Heart left ventricle (tissue), 16 donors: ENCODE measurements at places on chromosomes 2 and 18. TPM values are rescaled to one million over a fixed set of nuclear protein-coding genes. Genes with fewer than 3 reads are reported as not detected.

DNA sequence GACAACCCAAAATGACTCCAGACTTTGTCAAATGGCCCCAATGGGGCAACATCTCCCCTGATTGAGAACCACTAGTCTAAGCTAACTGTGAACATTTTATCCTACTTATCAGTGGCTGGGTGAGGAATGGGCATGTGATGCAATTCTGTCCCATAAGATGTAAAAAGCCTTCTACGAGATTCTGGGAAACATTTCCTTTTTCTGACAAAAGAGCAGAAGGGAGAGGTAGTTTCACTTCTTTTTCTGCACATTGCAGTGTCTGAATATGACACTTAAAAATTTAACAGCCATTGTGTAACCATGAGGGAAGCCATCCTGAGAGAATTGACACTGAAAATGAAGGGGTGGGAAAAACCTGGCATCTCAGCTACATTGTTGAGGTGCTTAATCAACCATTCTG, 17.3 kb upstream of the MARCHF4 start:
- no peak for DNase-seq

- DNase-seq, result no peak
These were observed 61.4 kb downstream of the NDUFA10 start for GRCh38 chr2:239963646-239964205.

DNA sequence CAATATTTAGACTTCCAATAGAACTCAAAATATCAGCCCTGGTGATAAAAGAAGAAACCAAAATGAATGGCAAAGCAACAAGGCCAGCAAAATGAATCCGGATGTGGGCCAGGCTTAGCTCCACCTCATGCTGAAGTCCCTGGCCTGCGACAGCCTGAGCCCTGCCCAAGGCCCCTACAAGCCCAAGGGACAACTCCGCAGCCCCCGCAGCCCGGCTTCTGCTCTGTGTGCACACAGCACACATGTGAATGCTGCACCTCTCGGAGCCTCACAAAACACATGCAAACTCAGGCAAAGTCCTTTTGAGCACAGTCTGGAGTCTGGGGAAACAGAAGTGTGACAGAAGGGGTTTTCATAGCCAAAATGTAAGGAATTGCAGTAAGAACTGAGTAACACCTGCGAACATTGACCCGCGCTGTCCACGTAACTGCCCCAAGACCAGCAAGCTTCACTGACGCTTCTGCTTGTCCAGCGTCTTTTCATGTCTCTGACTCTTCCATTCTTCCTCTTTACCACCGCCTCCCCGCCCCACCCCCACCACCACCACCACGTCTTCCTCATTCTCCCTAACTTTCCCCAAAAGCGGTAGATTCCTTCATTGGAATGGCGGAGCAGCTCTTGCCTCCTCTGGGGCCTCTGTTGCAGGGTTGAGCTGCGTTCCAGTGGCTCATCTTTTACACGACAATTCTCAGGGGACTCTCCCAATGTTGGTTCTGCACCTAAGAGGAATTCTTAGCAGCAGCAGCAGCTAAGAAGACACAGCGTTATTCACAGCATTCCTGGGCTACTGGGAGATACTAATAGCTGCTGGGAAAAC, 136.4 kb upstream of the COPS8 start:
- DNase-seq, result no peak

- DNase-seq, result no peak
These were observed 82.0 kb upstream of the PROKR1 start for GRCh38 chr2:68561372-68561771.

GRCh38 chr2:73986085-73986681, 1.5 kb downstream of the TET3 start:
- no peak for DNase-seq

DNA sequence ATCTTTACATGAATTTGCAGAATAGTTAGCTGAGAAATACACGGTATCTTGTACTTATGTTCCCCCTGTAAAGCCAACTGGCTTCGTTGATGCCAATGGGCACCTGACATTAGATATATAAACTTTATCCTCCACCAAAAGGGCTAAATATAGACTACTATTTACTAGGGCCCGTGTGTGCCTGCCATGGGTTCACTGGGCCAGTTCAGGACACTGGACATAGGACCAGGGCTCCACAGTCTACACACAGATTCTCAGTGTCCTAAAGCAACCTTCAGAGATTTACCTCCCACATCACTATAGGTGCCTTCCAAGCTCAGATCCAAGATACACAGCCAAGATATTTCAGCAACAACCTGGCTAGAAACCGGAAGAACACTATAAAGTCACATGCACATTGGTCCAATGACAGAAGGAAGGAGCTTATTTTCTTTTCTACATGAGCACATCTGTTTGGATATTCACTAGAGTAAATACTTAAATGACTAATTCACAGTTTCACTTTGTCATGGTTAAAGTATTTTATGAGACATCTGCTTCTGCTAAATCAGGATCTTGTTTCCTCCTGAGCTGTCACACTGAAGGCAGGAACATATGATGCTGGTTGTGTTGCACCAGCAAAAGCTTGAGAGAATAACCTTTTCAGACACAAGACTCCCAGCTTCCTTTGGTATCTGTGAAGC, 95.1 kb downstream of the MYO5B start:
- DNase-seq, result no peak

- DNase-seq, result peak; percentile 69
These were observed 34.3 kb downstream of the LCLAT1 start for GRCh38 chr2:30481323-30481800.

DNA sequence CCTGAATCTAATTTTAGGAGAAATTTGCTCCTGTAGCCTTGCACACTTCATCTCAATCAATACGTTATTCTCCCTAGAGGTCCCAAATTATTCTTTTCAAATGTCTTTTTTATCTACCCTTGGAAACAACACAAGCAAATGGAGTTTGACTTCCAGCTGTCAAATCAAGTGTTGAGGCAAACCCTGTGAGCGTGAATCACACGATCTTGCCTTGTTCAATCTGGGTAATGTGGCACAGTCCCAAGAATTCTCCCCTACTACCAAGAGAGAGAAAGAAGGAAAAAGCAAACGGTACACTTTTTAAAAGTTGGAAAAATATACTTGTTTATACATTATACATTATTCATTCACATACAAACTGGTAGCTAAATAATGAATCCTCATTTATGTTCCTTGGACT, 2035.3 kb upstream of the CELF4 start:
- DNase-seq, result no peak

- DNase-seq, result no peak
These were observed 22.9 kb upstream of the GRB14 start for GRCh38 chr2:164644036-164644700.

- no peak for DNase-seq
These were observed 41.3 kb upstream of the SATB2 start for GRCh38 chr2:199499005-199499404.

DNA sequence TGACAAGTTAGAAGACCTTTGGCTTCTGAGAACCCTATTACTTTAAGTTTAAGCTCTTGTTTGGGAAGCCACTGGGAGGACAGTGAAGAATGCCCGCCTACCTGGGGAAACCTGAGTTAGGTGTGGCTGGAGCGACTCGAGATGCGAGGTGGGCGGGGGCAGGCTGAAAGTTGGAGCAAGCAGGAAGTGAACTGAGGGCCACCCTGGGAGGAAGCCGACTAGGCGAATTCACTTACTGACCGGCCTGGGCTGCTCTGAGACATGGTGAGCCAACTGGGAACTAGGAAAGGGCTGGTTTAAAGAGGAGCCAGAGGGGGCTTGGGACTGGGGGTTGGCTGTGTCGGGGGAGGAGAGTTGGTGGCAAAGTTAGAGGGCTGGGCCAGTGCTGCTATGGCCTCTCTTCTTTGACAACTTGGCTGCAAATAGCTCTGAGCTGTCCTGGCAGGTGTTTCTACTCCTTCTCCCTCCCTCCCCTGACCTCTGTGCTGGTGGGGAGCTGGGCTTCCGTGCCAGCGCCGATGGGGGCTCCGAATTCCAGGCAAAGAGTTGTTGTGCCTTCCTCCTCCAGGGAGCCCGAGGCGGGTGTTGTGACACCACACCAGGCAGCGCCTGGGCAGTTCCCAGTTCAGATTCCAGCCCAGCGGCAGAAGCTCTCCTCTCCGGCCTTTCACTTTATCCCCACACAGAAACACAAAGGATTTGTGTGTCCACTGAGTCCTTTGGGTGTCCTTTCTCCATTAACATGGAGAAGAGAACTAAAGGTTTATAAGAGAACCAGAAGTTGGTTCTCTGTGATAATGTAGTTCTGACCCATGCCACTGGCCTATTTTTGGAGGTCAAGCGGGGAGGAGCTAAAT, at the start of gene VAMP8:
Gene VAMP8 (plus strand): TSS at position 201 of the 857 bp plus-strand sequence. CDS start 61 bp downstream, at position 262.
- DNase-seq, result peak; percentile 62

- DNase-seq, result peak; percentile 39
These were observed 170.6 kb downstream of the SLC8A1 start for GRCh38 chr2:40281021-40281940.

KCNJ3 gene
- total RNA-seq, result 1.8 TPM

TDRD15 gene
- total RNA-seq, result not detected

GALNT13 gene
- 0.21 TPM for total RNA-seq

PLA2R1 gene
- 4.7 TPM for total RNA-seq

TGFA gene
- total RNA-seq, result 0.56 TPM

CD8A gene
- total RNA-seq, result 11.1 TPM

FAM110C gene
- 1.6 TPM for total RNA-seq
